Lower lobe of right lung (tissue), 2 donors: ENCODE measurements at places on chromosomes 3 and 15.

DNA sequence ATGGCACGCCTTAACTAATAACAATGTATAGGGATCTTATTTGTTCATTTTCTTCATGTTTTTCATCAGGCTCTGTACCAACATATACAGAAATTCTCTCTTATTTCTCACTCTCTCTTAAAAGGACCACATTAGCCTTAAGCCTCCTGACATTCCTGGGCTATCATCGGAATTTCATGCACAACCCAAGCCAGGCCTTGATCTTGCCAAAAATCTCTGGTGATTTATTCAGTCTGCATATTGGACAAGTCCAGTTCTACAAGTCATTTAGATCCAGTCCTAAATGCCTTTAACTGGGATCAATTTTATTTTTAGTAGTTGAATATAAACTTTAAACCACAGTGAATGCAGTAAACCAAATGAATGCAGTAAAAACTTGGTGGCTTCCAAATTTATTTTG lies 385.4 kb downstream of the MECOM start:
- no peak for DNase-seq

- DNase-seq = no peak
These were observed 48.8 kb downstream of the EPHA6 start for GRCh38 chr3:96863129-96863740.

DNA sequence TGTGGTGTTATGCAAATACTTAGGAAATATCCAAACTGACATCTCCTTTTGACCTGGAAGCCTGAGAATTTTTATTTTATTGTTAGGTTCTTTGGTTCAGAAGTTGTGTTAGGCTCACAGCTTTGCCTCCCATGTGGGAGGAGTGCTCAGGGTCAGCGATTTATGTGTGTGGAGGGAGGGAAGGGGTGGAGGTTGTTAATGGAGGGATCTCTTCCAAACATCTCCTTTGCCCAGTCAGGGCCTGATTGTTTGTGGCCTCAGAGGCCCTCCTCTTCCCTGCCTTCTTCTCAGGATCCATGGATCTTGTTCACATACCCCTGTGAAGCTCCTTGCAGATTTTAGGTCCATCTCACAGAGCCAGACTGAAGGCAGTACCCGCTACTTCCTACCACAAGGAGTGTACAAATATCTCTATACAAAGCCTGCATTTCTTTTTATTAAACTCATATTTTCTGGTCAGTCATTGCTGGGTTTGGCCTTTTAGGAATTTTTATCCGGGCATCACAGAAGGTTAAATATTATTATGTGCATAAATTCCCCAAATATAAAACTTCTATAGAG lies 40.3 kb downstream of the BBX start:
- DNase-seq = no peak

DNA sequence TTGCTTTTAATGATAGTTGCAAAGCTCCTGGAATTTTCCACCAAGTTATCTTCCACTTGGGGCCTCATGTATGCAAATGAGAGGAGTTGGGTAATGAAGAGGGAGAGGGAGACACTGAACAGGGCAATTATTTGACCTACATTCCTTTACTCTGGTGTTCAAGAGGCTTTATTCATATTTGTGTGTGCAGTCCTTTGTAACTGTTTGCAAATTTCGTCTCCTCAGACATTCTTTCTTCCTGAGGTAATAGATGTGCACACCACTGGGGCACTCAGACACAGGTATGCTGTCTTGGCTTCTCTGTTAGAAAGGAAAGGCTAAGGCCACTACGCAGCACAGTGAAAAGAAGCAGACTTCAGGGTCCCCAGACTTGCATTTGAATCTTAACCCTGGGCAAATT lies 189.7 kb upstream of the IL12A start:
- DNase-seq = no peak

DNA sequence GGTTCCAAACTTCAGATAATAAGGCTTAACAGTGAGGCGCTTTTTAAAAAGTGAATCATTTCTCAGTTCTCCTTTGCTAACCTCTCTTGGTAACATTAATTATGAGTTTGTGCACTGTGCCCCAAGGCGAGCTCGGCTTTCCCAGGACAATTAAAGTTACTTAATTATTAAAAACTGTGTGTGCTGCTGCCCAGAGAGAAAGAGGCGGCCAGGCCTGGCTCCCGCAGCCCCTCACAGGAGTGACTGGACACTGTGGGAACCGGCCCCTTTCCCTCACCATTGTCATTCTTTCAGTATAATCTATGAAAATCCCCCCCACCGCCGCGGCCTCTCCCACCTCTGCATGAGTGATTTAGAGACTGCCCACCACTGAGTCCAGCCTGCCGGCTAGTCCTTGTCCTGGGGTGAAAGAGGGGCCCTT lies 43.1 kb upstream of the HES1 start:
- no peak for DNase-seq

- DNase-seq = no peak
These were observed 3.3 kb downstream of the DPPA2 start for GRCh38 chr3:109313061-109313460.

DNA sequence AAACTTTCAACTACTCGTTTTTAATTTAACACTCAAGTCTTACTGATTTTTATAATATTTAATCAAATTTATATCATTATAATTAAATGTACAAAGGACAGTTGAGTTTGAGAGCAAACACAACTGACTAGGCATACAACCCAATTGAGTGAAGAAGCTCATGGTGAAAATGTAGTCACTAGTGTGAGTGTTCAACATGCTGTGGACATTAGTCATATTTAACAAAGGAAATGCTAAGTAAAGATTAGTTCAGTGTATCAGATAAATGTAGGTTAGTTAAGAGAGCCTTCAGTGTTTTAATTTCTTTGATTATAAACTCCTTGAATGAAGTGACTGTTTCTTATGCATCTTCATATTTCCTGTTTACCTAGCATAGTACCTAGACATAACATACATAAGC lies 444.2 kb upstream of the GOLIM4 start:
- no peak for DNase-seq

GRCh38 chr15:29063646-29064045 lies 177.9 kb downstream of the APBA2 start:
- DNase-seq = no peak

- DNase-seq = no peak
These were observed 9.2 kb downstream of the LZTFL1 start for GRCh38 chr3:45832699-45833098.

- DNase-seq = peak; percentile 81
These were observed 136.8 kb upstream of the CCDC54 start for GRCh38 chr3:107240183-107241091.

- no peak for DNase-seq
These were observed 44.3 kb downstream of the PDIA5 start for GRCh38 chr3:123110976-123111615.

DNA sequence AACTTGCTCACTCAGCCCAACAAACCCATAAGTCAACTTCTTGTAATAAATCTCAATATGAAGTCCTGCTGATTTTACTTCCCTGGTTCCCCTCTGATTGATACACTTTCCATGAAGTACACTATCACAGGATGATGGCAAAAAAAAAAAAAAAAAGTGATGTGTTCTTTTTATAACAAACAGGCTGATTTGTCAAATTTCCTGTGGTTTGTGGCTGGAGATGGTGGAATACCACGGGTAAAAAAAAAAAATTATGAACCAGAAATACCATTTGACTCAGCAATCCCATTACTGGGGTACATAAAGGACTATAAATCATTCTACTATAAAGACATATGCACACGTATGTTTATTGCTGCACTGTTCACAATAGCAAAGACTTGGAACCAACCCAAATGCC lies 10.7 kb upstream of the SERPINI2 start:
- no peak for DNase-seq

- DNase-seq = no peak
These were observed 17.8 kb downstream of the HERC1 start for GRCh38 chr15:63815796-63816533.
